ENCODE measurements at places on chromosomes 5 and 9. TPM values are rescaled to one million over a fixed set of nuclear protein-coding genes. Genes with fewer than 3 reads are reported as not detected.

LARP1 gene
- total RNA-seq, result 24.8 TPM

DNA sequence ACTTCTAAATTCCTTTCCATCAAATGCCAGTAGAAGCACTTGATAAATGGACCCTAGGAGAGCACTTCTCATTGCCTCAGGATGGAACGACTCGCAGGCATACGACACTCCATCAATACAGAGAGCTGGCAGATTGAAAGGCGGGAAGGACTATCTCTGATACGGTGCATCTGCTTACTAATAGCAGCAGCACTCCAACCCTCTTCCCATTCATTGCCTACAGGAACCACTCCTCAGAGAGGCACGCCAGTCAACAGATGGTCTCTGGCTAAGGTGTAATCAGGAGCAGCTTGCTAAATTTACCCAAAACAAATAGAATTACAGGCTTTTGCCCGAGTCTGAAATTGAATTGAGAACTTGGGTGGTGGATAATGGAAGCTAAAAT lies 168.1 kb downstream of the EFNA5 start:
- DNase-seq, result no peak

GRCh38 chr9:70614786-70615463 lies 200.5 kb upstream of the KLF9 start:
- DNase-seq, result no peak

ARHGEF39 gene
- total RNA-seq, result 5.5 TPM

RPS23 gene
- total RNA-seq, result 5,206 TPM

GRCh38 chr9:71663931-71664459 lies 104.3 kb downstream of the CEMIP2 start:
- no peak for DNase-seq

PCDHAC1 gene
- total RNA-seq, result 2.9 TPM
